ENCODE measurements at places on chromosomes 12 and 14.

DNA sequence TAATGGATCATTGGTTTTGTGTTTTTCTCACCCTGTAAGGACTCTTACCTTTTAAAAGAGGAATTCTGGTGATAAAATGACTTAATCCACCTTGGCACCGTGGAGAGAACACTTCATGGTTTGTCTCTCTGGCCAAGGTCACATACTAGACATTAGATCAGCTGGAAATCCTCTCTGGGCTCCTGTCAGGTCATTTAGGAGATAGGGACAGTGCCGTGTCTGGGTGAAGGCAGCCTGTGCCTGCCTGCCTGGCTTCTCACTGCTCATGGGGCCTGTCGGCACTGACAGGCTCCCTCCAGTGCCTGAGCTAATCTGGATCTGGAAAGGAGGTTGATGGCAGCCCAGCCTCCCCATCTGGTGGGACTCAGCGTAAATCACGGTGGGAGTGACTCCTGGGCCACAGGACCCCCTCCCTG, 5.7 kb downstream of the CRADD start:
- DNase-seq = no peak

DNA sequence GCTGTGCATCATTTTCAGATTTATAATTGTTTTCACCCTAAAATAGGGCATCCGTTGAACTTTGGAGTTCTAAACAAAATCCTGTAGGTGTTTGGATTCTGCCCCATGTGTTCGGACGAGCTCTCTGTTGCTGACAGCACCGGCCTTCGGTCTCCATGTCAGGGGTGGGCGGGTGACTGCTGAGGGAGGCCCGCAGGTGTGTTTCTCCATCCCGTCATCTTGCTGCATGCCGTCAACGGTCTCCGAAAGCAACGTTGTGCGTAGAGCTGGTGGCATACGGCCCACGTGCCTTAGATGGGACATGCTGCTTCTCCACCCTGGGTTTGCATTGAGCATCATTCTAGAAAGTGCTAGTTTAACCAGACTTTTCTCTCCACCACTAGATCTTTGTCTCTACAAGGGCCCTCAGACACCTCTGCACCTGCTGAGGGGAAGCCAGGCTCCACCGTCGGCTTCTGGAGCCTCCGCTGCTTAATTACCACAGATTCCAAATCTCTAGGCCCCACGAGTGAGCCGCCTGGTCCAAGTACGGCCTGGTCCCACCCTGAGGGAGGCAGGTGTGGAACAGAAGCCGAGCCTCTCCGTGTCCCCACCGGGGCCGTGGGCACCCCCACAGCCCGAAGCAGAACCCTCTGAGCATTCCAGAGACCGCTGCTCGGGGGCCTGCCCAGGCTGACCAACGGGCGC, 15.7 kb upstream of the AMN start:
- DNase-seq = no peak

- DNase-seq = no peak
Observed at GRCh38 chr12:93921521-93921920, 226.9 kb upstream of the PLXNC1 start.

DNA sequence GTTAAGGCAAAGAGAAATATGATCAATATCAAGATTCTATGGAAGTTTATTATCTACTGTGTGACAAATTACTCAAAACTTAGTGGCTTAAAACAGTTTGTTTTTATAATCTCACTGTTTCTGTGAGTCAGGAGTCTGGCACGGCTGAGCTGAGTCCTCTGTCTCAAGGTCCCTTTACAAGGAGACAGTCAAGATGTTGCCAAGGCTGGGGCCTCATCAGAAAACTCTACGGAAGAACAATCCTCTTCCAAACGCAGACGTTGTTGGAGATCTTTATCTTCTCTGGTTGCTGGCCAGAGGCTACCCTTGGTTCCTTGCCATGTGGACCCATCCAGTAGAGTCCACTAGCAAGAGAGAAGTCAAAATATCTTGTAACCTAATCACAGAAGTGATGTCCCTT, 100.6 kb upstream of the CCND2 start:
- DNase-seq = no peak

DNA sequence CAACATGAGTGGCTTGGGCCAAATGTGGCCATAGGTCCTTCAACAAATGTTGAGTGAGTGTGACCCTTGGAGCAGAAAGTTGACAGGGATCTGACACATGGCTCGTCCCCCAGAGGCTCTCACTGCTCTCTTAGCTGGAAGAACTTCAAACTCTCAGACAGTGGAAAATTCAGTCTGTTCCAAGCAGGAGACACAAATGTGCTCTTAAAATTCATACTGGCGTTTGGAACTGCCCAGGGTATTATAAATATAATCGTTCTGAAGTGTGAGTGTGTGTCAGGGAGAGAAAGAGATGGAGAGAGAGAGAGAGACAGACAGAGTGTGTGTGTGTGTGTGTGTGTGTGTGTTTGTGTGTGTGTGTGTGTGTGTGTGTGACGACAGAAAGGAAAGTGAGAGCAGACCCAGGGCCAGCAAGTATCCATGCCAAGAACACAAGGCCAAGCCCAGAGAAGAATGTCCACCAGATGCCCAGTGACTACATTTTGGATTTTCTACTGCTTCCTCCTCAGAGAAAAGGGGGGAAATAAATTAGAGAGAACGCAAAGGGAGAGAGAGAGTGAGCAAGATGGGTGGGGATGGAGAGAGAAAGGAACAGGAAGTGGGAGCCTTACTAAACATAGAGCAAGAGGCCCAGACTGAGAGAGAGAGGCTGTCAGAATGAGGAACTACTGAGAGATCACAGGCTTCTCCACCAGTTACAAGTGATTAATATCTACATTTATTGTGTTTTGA, 193.6 kb upstream of the NUDT4 start:
- no peak for DNase-seq

- no peak for DNase-seq
Observed at GRCh38 chr12:57235728-57236131, 6.2 kb downstream of the SHMT2 start.

DNA sequence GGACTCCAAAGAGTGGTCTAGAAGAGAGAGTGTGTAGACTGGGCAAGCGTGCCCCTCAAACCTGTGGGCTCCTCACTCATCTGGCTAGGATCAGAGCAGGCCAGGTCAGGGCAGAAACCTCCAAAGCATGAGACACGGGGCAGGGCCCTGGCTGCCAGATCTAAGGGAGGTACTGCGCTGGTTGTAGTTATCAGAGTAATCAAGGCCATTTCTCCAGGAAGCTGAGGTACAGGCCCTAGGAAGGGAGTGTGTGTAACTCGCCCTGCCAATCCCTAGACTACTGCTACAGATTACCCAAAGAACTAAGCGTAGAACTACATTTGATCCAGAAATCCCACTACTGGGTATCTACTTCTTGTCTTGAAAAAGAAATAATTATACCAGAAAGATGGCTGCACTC, 84.5 kb downstream of the SSPN start:
- DNase-seq = no peak

- no peak for DNase-seq
Observed at GRCh38 chr12:88921434-88921833, 341.2 kb upstream of the KITLG start.

DNA sequence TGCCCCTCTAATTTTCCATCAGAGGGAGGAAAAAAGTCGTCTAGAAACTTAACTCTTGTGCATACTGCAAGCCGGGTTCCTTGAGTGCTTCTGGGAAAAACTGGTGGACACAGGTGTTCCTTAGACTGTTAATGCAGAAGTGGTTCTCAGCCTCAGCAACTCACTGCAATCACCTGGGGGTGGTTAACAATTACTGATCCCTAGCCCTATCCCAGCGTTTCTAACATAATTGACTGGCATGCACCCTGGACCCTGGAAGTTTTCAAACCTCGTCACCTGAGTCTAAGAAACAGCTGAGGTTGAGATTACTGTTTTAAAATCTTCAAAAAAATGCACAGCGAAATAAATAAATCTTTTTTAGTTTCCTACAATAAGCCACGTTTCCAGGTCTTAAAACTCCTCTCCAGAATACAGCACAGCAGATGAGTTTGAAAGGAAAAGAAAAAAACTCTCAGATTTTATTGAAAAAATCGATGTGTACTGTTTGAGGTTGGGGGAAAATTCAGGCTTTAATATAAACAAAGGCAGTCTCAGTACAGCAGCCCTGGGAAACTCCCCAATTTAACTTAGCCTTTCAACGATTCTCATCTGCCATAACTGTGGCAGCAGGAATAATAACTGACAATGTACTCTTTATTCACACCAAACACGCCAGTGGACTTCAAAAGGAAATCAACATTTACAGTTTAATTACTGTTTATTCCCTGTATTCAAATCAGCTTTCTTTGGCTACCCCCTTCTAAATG, 45.4 kb downstream of the PHLDA1 start:
- no peak for DNase-seq
